ENCODE measurements at places on chromosomes 6 and 20. TPM values are rescaled to one million over a fixed set of nuclear protein-coding genes. Genes with fewer than 3 reads are reported as not detected.

DNA sequence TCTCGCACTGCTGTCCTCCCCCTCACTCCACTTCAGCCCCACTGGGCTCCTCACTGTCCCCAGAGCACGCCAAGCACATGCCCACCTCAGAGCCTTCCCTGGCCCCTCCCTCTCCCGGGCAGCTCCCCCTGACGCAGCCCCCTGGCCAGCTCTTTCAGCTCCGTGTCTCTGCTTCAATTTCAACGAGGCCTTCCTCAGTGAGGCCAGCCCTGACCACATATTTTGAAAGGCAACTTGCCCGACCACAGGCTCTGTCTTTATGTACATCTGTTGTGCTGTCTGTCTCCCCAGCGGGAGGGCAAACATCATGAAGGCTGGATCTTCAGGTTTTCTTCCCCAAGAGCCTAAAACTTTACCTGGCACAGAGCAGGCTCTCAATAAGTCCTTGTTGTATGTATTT lies 44.6 kb downstream of the JPH2 start:
- no peak for DNase-seq

DNA sequence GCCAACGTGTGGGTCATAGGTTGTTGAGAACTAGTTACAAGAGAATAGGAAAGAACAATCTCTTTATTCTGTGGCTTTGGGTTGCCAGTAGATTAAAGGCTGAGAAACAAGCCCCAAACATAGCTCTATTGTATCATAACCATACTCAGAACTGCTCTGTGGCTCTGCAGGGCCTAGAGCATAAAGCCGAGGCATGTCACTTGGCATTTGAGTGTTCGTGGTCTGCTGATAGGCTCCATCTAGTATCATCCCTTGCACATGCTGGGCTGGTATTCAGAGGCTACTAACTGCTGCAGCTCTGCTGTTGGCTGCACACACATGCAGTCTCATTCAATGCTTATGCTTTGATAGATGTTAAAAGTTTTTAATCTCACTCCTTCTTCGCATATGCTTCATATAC lies 157.9 kb downstream of the OGFRL1 start:
- no peak for DNase-seq

DNA sequence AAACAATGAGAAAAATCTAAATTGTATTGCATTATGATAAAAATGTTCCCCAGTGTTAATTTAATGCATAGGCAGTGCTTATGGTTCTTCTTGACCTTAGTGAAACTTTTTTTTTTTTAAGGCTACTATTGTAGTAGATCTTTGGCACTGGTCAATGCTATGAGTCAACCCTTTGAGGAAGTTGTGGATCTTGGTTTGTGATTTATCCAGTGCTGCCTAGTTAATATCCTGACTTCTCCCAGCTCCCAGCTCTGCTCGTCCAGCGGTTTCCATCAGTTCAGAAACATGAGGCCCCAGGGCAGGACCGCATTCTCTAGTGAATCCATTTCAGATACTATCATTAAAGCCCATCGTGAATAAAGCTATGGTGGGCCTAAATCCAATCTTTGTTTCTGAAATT lies 364.5 kb upstream of the JARID2 start:
- peak; percentile 74 for DNase-seq

DNA sequence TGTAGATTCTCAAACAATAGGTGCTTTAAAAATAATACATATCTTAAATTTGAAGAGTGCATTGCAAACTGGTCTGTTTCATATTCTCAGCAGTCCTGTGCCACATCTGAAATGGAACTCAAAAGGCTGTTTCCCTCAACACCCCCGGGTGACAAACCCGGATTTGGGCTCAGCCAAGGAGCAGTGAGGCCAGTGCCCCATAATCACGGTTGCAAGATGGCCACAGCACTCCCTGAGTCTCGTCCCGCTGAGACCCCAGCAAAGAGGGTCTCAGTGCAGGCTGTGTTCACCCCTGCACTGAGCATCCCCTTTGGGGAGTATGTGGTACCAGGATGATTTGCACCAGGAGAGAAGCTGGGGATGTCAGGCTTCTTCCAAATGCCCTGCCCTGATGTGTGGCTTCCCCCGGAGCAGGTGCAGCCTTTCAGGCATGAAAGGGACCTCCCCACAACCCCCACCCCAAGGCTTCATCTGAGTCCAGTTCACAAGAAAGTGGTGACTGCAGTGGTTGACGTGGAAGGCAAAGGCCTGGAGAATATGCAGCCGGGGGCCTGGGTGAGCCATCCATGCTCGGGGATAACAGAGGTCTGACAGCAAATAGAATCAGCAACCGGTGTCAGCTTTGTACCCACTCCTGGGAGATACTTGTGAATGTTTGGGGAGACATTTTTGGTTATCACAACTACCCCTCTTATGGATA lies 202.9 kb downstream of the SYNDIG1 start:
- DNase-seq = no peak

GRCh38 chr6:68732423-68732822 lies 97.3 kb downstream of the ADGRB3 start:
- DNase-seq = no peak

DNA sequence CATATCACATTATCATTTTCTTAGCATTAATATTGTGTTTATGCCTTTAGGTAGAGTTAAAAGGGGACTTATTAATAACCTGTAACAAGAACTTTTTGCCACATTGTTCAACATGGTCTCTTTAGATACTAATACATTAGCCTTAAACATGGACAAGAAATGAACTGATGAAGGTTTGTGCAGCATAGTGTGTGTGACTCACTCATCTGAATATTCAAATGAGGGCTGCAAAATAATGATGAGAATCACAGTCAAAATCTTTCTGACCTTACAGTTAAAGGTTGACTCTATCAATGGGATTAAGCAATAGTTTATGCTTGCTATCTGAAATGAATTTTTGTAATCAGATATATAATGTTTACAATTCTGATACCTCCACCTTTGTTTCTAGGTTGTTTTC lies 1189.3 kb upstream of the CITED2 start:
- no peak for DNase-seq

DNA sequence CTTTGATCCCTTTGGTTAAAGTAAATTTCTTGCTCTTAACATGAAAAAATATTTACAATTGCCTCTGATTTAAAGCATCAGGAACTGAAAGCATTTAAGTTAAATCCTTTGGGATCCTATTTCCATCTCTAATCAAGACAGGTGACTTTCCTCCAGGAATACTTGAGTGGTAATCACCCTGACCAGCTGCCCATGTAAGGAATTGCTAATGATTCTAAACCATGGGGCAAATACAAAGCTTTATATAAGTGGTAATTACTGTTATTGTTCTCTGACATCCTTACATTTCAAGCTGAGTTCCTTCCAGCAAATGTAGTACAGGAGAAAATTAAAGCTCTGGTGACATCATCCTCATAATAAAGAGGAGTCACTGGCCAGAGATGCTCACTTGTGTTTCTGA lies 100.6 kb downstream of the CRYBG1 start:
- DNase-seq = no peak

DNA sequence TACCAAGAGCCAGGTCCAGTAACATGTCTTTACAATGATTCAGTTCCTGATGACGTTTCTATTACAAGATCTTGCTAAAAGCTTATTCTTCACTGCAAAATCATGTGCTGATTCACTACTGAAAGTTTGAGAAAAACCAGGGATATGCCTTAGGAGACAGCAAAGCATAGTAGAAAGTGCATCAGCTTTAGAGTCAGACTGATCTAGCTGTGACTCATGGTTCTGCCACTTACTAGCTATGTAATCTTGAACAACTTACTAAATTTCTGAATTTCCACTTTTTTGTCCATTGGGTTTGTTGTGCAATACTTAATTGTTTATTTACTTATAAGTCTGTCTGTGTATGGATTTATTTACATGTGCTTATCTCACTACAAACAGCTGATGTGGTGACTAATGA lies 198.5 kb upstream of the RSPO3 start:
- DNase-seq = peak; percentile 79

- DNase-seq = no peak
Observed at GRCh38 chr6:5681480-5681879, 325.2 kb downstream of the NRN1 start.

- DNase-seq = no peak
Observed at GRCh38 chr20:32034581-32035425, 17.2 kb upstream of the HCK start.

- no peak for DNase-seq
Observed at GRCh38 chr6:71645299-71645698, 241.1 kb upstream of the RIMS1 start.

DNA sequence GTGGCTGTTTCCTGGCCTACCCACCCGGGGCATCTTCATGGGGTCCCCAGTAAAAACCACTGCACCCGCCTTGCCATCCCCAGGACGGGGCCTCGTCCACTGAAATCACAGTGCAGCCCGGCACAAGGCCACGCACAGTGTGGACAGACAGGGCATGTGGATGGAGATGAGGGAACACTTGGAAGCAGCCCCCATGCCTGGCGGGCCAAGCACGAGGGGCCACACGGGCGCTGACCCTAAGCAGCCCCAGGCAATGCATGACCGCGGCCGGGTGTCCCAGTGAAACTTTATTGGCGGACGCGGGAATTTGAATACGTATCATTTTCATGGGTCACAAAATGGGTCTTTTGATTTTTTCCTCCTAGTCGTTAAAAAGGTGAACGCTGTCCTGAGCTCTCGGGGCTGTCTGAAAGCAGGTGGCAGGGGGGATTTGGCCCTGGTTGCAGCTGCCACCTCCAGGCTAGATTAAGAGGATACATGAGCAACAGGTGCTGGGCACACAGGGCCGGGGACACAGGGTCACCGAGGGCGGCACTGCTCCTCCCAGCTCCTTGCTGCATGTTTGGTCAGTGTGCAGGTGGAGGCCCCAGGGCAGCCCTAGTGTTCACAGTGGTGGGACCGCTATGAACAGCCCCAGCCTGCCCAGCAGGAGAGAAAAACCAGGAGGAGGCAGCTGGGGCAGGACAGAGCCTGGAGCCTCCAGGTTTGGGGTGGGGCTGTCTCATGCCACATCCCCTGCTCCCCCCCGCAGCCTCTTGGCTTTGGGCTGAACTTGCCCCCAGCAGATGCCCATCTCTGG lies 74.9 kb upstream of the SLCO4A1 start:
- DNase-seq = no peak

- DNase-seq = no peak
Observed at GRCh38 chr6:120278689-120279396, 929.3 kb upstream of the MAN1A1 start.

DNA sequence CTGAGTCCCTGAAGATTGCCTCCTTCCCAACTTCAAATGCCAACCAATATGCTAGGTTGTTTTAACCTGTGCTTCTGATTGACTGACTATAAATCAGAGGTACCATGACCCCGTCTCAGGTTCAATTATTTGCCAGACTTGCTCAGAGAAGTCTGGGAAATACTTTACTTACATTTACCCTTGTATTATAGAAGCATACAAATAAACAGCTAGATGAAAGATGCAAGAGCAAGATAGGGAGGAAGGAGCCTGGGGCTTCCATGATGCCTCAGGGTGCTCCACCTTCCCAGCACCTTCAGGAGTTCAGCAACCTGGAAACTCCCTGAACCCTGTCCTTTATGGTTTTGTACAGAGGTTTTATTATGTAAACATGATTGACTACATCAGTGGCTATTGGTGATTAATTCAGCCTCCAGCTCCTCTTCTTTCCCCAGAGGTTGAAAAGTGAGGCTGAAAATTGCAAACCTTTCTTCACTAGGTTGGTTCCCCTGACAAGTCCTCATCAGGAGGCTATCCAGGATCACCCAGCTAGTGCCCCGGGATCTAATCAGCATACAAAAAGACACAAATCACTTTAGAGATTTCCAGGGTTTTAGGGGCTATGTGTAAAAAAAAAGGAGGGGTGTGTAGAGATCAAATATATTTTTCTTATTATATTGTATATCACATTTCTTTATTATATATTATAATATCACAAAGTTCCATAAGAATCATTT lies 547.7 kb downstream of the EPM2A start:
- no peak for DNase-seq

DNA sequence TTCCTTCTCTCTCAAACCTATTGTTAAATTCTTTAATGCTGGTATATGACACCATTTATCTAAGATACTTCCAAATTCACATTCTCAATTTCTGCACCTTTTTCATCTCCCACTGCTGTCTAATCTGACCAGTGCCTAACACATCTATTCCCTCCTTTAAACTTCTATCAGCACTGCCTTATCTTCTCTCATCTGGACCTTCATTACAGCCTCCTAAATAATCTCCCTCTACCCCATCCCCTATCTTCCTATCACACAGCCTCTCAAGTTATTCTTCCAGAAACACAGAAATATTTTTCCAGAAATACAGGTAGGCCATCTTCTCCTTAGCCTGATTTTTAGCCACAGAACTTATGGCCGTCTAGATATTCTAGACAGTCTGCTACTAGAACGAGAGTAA lies 5.5 kb downstream of the DTNBP1 start:
- DNase-seq = no peak

GRCh38 chr6:125053809-125054208 lies 91.6 kb downstream of the RNF217 start:
- no peak for DNase-seq

GRCh38 chr6:113488061-113488460 lies 369.1 kb upstream of the MARCKS start:
- DNase-seq = no peak

DNA sequence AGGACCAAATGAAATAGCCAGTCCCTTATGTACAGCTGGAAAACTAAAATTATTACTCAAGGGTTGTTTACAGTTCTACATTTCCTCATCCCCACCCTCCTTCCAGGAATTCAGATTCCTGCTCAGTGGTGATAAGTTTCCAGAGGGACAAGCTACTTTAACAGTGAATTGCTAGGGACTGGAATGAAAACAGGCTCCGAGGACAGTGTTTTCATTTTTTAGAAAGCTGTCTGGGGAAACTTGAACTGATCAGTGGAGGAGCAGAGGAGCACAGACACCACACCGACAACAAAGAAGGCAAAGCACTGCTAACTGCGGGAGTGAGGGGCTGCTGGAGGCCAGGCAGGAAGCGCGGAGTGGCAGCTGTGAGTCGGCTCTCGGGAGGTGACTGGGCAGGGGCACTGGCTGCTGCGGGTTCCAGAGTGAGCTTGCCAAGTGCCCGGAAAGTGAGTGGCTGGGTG lies 322.2 kb downstream of the ESR1 start:
- peak; percentile 92 for DNase-seq

DNA sequence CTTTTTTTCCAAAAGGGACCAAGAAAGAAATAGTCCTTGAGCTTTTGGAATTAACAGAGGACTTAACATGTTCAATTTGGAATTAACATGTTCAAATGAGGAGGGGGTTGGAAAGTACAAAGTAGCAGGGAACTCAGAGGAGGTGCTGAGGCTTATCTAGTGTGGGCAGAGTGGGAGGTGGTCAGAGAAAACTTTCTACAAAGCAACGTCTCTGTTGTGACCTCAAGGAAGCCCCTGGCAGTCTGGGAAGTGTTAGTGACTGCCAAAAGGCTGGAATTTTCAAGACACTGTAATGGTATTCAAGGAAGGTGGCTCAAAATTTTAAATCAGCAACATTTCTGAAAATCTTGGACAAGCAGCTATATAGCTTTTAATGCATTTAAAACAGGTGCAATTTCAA lies 7.3 kb downstream of the ECI2 start:
- DNase-seq = peak; percentile 31

Gene TGM3
- total RNA-seq = not detected

Gene SNX5
- 109 TPM for total RNA-seq

Gene ARMC2
- 3.9 TPM for total RNA-seq

Gene GSTA4
- total RNA-seq = 17.9 TPM

Gene SLC2A10
- 11.1 TPM for total RNA-seq

Gene EYS
- 0.27 TPM for total RNA-seq

Gene ADGRF4
- not detected for total RNA-seq

Gene PACSIN1
- total RNA-seq = not detected

Gene ZSCAN23
- total RNA-seq = 1.7 TPM

Gene JAG1
- total RNA-seq = 31.7 TPM

Gene TSBP1
- not detected for total RNA-seq

Gene BTN1A1
- total RNA-seq = not detected

Gene ABHD16B
- total RNA-seq = not detected

Gene ELOVL2
- not detected for total RNA-seq

Data from endothelial cell of umbilical vein (primary cell).